ENCODE measurements at places on chromosomes 16 and 17.
A peak's percentile ranks its signal among the peaks of the same experiment; 100 is the strongest.

DNA sequence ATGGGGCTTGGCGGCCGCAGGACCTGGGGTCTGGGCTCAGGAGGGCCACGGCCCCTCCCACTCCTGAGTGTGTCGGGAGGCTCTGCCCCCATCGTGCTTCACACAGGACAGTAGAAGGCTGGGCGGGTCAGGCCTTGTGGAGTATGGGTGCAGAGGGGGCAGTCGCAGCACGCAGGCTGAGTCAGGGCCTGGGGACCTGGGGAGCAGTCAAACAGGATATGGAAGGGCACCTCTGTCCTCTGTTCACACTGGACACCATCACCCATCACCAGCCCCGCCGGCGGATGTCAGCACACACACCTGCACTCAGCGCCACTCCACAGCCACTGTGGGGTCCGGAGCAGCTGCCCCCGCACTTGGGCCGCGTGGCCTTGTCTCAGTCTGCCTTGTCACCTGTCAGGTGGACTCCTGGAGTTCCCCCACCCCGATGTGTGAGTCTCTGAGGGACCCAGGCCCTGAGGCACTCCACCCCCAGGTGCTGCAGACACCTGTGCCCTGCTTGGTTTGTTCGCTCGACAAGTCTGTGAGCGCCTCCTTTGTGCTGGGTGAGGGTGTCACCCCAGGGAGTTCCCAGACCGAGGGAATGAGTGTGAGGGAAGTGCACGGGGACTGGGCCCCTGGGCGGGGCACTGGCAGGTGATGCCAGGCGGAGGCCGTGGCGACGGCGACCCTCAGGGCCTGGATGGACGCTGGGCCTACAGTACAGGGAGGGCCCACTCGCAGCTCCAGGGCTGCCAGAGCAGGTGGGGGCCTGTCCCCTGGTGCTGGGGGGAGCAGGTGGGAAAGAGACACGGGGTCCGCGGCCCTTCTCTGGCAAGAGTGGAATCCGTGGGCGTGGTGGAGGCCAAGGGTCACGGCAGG lies 31.7 kb downstream of the ZFPM1 start:
- DNase-seq = no peak

DNA sequence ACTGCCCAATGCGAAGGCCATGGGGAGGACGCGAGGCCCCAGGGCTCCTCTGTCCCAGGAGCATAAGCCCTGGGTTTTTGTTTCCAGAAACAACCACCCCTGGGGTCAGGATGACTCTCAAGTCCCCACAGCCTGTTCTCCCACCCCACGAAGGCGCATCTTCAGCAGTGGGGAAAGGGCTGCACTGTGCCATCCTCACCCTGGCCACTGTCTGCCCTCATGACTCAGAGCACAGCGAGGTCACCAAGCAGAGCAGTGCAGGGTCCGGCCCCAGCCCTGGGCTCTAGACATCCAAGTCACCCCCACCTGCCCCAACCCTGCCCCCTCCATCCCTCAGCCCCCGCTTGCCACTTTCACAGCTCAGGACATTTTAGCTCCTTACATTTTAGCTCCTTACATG lies 22.7 kb upstream of the KSR1 start:
- DNase-seq = no peak

- no peak for DNase-seq
These were observed 3.0 kb downstream of the JPT2 start for GRCh38 chr16:1681032-1681431.

DNA sequence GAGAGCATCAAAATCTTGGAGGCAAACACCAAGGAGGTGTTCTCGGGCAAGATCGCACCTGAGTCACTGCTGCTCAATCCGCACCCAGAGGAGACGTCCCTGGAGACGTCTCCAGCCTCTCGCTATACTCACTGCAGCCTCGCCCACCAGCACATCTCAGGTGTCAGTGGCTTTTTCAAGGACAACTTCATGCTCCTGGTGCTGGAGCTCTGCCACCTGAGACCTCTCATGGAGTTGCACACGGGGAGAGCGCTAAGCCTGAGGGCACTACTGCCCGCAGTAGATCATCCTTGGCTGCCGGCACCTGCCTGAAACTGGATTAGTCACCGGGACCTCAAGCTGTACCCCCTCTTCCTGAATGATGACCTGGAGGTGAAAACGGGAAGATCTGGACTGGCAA lies 2.6 kb upstream of the MBTPS1 start:
- DNase-seq = no peak

DNA sequence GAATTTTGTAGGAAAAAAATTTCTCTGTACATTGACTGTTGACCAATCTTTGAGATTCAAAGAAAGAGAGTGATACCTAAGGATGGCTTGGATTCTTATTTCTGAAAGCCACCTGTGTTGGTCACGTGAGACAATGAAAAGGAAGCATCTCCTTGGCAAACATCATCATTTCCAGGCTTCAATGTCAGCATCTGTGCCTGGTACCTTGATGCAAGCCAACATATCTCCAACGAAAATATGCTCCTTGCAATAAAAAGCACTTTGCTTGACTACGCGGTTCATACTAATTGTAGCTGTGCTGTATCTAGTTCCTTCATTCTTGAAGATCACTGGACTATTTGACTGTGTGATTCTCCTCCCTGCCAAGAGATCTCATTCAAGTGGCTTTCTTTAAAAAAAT lies 503.4 kb upstream of the PSMD7 start:
- no peak for DNase-seq

GRCh38 chr16:82695806-82696205 lies 69.0 kb downstream of the CDH13 start:
- DNase-seq = no peak

DNA sequence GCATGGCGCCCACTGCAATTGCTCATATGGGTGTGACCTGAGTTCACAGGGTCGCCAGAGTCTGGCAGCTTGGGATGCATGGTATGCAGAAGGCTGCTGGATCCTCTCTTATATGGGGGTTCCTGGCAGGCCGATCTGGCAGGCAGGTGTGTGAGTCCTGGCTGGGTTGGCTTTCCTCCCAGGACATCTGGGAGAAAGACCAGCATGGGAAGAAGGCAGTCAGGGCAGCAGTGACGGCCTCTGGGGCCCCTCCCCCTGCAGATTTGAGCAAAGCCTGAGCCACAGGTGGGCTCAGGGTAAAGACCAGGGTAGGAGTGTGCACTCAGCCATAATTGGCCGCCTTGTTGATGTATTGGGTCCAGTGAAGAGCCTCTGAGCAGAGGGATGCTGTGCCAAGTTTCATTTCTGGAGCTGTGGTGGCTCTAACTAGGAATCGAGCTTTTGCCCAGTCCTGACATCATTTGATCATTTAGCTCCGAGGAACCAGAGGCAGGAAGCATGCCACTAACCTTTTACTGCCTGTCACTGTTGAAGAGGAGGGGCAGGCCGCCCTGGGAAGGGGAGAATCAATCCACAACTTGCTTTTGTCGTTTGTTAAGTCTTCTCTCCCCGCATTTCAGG lies 174.3 kb downstream of the CCDC182 start:
- no peak for DNase-seq

- no peak for DNase-seq
These were observed 20.4 kb downstream of the CEP131 start for GRCh38 chr17:81202318-81202717.

- no peak for DNase-seq
These were observed 10.4 kb downstream of the MYLK3 start for GRCh38 chr16:46737621-46738214.

GRCh38 chr17:49991409-49991808 lies 3.6 kb downstream of the DLX3 start:
- DNase-seq = no peak

DNA sequence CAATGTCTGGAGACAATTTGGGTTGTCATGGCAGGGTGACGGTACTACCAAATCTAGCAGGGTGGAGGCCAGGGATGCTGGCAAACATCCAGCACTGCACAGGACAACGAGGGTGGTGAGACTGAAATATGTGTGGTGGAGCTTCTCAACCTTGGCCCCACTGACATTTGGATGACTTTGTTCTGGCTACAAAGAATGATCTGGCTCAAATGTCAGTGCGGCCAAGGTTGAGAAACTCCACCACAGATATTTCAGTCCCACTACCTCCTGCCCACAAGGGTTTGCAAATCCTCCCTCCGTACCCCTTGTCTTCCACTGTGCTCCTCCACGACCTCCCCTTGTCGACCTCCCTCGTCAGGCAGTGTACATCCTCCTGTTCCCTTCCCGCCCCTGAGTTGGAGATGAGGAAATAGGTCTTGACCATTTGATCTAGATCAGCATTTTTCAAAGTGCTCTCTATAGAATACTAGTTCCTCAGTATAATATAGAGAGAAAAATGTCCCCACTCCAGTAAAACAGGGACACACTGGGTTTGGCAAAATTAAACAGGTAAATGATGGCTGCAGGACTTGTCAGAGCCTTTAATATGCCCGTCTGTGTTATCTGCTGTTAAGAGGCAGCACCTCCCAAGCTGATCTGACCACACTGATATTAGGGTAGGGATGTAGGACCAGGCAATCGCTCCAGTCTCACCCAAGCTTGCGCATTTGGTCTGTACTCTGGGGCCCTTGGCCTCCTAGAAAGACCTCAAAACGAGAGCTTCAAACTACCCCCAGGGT lies 6.8 kb downstream of the OSGIN1 start:
- no peak for DNase-seq

DNA sequence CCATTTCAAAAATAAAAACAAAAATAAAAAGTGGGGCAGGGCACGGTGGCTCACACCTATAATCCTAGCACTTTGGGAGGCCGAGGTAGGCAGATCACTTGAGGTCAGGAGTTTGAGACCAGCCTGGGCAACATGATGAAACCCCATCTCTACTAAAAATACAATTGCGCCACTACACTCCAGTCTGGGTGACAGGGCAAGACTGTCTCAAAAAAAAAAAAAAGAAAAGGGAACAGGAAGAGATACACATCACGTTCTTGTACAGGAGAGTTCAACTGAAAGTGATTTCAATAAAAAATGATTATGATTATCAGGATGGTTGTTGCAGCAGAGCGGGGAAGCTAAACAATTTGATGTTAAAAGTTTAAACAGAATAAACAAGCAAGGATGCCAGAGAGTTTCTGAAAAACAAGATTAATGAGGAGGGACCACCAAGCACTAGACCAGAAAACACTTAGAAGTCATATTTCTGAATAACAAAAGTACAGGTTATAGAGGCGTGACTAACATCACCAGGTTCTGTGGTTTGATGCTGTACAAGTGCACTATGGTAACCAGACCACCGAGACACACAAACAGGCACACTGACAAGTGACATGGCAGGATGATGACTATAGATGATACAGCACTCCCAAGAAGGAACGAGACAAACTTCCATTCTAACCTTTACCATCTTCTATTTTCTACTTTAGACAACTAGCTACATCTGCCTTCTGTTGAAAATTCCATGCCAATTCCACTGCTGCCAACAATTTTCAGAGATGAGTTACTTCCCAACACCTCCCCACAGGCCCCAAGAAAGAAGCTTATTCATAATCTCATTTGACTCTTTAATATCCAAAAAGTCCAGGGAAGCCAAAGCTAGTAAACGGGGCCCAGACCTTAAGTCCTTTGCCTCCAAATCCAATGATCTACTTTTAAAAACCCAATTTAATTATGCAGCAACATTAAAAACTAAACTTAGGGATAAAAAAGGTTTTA lies 11.8 kb downstream of the DNAJA2 start:
- DNase-seq = peak; percentile 31

- no peak for DNase-seq
These were observed 26.4 kb upstream of the MRPS23 start for GRCh38 chr17:57876023-57876865.

- no peak for DNase-seq
These were observed 32.9 kb downstream of the PCTP start for GRCh38 chr17:55783684-55784245.

- DNase-seq = no peak
These were observed 11.4 kb upstream of the ITGAM start for GRCh38 chr16:31248344-31248743.

GRCh38 chr17:48472411-48473281 lies 42.6 kb upstream of the SKAP1 start:
- DNase-seq = no peak

- no peak for DNase-seq
These were observed 49.4 kb downstream of the COG7 start for GRCh38 chr16:23403547-23403946.

DNA sequence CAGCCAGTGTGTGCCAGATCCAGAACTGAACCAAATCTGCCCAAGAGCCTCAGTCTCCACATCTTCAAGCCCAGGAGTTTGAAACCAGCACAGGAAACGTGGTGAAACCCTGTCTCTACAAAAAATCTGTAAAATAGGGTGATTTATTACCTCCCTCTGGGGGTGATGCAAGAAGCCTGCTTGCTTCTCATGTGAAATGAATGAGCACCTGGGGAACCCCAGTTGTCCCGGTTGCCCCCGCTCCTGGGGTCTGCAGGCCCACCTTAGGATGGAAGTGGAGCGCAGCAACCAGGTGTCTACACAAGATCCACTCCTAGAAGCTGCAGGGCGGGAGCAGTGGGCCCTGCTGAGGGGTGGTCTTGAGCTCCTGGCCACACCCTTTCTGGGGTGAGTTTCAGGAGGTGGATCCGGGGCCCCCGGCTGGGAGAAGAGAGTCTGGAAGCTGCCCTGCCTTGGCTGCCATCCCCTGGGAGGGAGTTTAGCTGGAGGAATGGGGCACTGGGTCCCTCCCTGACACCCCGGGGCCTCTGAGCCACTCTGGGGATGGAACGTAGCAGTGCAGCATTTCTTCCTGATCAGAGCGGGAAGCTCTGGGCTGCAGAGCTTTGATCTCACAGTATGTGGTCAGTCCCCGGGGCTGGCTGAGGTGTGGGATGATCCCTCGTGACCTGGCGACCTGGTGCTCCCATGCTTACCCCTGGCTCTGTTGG lies 117.8 kb downstream of the RAB11FIP4 start:
- DNase-seq = no peak

DNA sequence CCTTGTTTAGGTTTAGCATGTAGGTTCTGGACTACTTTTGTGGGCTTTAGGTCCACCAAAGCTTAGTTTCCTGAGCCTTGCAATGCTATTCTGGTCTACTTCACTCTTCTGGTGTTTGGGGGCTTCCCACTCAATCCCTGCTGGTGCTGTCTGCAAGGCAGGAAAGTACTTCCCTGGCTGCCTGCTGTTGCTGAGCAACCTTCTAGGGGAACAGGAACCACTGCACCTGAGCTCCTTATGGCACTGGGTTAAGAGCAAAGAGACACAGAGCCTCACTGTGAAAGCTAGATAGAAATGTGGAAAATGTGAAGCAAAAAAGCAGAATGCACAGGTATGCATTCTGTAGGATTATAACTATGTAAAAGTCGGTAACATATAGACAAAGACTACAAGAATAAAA lies 17.0 kb downstream of the MPO start:
- DNase-seq = no peak

DNA sequence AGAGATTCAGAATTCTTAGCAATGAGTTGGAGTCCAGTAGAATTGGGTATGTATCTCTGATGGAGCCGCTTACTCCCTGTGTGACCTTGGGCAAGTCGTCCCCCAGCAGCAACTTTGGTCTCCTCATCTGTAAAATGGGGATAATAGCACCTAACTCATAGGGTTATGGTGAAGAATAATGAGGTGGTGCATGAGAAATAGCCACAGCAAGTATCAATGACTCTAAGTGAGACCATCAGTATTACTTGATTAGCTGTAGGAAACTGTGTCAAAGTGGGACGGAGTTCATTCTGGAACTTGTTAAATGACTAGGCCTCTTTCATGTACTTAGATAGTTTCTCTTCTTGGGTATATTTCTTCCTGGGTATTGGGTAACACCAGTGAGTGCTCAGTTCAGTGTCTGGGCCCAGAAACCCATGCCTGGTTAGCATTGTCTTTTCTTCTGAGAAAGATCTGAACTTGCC lies 6.4 kb downstream of the PRKCB start:
- no peak for DNase-seq

- peak; percentile 40 for DNase-seq
These were observed 23.7 kb upstream of the ITGAX start for GRCh38 chr16:31331141-31331764.

Data from activated CD8-positive, alpha-beta memory T cell treated with anti-CD3 and anti-CD28 coated beads, Interleukin-2, amount 50 U/mL, for 4 hours (primary cell).